ENCODE measurements at places on chromosomes 4 and X. TPM values are rescaled to one million over a fixed set of nuclear protein-coding genes. Genes with fewer than 3 reads are reported as not detected.
A peak's percentile ranks its signal among the peaks of the same experiment; 100 is the strongest.

GRCh38 chrX:1400742-1401471, 9.0 kb upstream of the SLC25A6 start:
- no peak for DNase-seq

CT45A5 gene
- not detected for total RNA-seq

GRCh38 chrX:82141942-82142341, 940.0 kb downstream of the SH3BGRL start:
- DNase-seq = no peak

- DNase-seq = no peak
These were observed 60.3 kb upstream of the DDX3X start for GRCh38 chrX:41273638-41274037.

GRCh38 chrX:129979207-129979920, 3.1 kb upstream of the BCORL1 start:
- peak; percentile 14 for DNase-seq

ZNF280C gene
- total RNA-seq = 7.1 TPM

DNA sequence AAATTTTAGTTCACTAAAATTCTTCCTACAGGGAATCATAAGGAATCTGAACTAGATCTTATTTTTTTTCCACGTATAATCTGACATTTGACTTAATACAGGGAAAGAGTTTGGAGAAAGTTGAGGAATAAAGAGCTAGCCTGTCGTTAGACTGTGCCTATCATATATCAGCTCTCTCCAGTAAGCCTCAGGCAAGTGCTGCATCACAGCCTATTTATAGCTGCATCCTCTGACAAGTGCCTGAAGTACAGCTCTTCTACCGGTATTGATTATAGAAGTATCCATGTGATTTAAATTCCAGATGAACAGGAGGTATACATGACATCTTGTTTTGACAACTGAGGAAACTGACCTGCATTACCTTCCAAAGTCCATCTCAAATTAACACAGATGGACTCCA, 248.9 kb downstream of the TLL1 start:
- DNase-seq = no peak

DNA sequence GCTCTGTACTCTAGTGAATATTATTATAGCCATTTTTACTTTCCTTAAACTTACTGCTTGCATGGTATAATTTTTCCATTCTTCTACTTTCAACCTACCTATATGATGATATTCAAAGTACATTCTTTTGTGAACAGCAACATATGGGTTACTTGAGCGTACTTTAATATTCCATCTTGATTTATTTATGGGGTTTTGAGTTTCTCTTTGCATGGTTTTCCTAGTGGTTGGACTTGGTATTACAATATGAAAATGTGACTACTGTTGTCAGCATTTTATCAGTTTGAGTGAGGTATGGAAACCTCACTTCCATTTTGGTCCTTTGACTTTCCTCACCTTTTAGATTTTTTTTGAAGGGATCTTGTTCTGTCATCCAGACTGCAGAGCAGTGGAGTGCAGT, 35.9 kb downstream of the ADGRG4 start:
- DNase-seq = peak; percentile 4

GPR173 gene
- total RNA-seq = 3.9 TPM

All from fibroblast of villous mesenchyme (primary cell).